Activated CD8-positive, alpha-beta memory T cell treated with anti-CD3 and anti-CD28 coated beads for 1 hour (primary cell): ENCODE measurements at places on chromosomes 16 and 17.

GRCh38 chr17:35169835-35170363 lies 22.3 kb downstream of the UNC45B start:
- DNase-seq: no peak

DNA sequence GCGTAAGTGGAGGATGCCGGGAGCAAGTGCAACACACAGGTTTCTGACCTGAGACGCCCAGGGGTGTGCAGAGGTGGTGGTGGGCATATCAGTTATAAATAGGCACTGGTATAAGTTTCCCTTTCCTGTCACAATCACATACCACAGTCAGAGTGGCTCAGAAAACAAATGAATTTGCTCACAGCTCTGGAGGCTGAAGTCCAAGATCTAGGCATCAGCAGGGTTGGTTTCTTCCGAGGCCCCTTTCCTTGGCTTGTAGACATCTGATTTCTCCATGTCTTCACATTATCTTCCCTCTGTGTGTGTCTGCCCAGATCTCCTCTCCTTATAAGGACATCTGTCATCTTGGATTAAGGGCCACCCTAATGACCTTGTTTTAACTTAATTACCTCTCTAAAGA lies 250.5 kb upstream of the TNRC6C start:
- DNase-seq: no peak

GRCh38 chr16:28882551-28883160 lies 4.4 kb downstream of the ATP2A1 start:
- no peak for DNase-seq

- DNase-seq: no peak
These were observed 3.3 kb downstream of the TRPV2 start for GRCh38 chr17:16418685-16419068.

- no peak for DNase-seq
These were observed 26.0 kb downstream of the PKD1L3 start for GRCh38 chr16:71974068-71974818.

GRCh38 chr17:79438546-79439334 lies 172.1 kb downstream of the RBFOX3 start:
- DNase-seq: no peak

- no peak for DNase-seq
These were observed 5.1 kb downstream of the BPTF start for GRCh38 chr17:67830440-67830839.

- DNase-seq: no peak
These were observed 39.0 kb downstream of the TEX2 start for GRCh38 chr17:64223931-64224629.

DNA sequence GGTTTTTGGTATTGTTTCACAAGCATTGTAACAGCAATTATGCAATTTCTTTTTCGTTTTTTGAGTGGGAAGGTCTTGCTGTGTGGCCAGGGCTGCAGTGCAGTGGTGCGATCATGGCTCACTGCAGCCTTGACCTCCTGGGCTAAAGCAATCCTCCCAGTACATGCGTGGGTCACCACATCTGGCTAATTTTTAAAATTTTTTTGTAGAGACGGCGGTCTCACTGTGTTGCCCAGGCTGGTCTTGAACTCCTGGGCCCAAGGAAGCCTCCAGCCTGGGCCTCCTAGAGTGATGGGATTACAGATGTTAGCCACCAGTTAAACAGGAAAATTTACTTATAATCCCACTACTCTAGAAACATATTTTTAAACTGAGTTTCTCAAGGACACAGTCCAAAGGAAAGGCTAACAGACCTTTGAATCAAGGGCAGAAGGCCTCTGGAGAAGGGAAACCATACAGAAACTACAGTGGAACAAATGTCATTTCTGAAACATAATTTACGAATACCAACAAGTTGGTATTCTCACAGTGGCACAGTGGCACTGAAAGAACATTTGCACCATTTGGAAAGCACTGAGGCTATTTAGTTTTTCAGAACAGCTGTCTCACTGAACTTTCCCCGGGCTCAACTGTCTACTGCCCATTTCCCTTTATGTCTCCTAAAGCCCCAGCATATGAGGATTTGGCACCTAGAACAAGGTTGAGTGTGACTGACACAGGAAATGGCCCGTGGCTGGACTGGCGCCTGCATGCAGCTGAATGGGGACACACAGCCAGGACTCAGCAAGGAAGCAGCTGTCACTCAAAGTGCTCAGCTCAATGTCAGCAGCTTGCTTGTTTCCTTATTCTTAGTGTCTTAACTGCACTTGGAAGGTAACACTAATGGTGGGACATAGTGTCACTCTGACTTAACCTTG lies 2.8 kb upstream of the PRKAR1A start:
- no peak for DNase-seq

DNA sequence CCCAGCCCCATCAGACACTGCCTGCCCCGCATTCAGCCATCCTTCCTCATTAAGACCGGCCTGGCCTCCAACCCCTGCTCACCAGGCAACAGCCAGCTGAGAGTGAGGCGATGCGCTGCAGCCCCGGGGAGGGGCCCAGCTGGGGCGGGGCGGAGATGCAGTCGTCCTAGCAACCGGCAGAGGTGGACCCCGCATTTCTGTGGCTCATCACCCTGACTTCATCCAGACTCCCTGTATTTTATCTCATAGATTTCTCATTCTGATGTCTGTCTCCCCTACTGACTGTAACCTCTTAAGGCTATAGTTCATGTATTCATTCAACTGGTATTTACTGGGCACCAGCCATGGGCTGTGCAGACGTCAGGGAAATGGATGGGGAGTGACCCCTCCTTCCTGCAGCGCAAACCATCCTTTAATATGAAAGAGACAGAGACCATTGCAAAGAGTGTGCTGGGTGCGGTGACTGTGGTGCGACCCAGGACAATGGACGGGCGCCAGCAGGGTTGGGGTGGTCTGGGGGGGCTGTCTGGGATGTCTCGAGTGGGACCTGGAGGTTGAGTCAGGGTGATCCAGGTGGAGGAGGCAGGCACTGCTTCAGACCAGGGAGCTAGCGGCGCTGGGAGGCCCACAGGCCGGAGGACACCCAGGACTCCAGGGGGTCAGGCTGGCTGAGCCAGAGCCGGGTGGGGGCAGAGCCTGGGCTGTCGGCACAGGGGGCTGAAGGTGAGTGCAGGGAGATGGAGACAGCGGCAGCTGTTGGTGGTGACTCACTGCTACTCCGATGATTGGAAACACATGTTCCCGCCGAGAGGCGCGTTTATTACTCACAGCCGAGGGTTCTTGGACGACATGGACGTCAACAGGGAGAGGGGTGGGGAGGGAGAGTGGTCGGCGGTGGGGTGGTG lies 10.5 kb upstream of the TIMP2 start:
- no peak for DNase-seq

DNA sequence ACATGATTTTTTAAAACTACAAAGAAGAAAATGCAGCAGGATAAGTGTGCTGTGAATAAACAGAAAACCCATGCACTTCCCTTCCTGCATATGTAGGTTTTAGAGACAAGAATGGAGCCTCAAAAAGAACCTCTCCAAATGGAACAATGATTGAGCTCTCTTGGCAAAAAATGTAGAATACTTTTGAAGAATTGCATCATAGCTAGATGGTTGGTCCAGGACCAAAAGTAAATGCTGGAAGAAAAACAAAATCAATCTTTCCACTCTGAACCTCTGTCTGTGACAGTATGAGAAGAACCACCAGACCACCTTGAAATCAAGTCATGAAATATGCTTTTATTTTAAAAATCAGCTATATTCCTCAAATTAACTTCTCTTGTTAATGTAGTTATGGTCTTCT lies 17.5 kb downstream of the HELZ start:
- no peak for DNase-seq

DNA sequence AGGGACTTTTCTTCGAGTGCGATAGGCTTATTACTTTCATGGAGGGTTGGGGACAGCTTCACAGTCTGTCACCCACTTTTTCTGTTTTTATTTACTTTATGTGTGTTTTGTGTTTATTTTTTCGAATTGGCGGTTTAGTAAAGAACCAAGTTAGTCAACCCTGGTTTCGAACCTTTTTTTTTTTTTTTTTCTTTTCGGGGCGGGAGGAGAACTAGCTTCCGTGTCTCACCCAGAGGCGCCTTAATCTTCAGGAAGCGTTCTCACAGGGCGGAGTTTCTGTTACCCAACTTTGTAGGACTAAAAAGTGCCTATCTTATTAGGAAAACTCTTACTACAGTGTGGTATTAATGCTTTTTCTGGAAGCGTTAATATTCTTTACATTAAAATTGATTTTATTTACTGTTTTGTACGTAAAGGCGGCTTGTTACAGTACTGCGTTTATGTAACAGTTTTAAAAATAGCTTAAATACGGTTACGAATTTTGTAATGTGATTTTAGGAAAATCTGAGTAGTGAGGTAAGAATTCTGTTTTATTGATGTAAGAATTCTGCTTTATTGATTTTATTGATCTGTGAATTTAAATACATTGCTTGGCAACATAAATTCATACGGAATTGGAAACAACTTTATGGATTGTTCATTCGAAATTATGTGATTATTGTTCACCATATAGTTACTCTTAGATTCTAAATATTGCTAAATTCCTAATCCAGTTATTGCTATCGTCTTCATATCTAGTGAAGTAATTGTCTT lies 885 bp downstream of the ZNF207 start:
- DNase-seq: no peak

GRCh38 chr17:6753546-6753945 lies 2.3 kb upstream of the XAF1 start:
- no peak for DNase-seq

DNA sequence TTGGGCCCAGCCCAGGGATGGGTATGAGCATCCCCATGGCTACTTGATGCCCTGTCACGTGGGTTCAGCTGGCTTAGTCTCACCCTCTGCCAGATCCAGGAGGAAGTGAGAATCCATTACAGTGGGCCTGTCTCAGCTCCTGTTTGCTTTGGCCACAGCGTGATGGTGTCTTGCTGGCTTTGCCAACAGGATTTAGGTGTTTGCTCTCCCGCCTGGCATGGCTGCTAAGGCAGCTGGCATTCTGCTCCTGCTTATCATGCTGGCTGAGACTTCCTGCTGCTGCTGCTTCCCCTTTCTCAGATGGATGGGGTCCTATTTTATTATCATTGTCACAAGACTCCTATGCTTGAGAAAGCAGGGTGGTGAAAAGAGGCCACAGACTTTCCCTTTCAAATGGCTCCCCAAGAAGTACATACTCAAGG lies 28.3 kb upstream of the HOXB13 start:
- no peak for DNase-seq

- DNase-seq: no peak
These were observed 9.2 kb downstream of the KDM6B start for GRCh38 chr17:7843257-7843535.

GRCh38 chr16:86401126-86401525 lies 109.2 kb upstream of the FOXF1 start:
- no peak for DNase-seq

GRCh38 chr17:4182043-4182442 lies 39.0 kb downstream of the CYB5D2 start:
- DNase-seq: no peak
